ENCODE measurements at places on chromosomes 3 and 15.

DNA sequence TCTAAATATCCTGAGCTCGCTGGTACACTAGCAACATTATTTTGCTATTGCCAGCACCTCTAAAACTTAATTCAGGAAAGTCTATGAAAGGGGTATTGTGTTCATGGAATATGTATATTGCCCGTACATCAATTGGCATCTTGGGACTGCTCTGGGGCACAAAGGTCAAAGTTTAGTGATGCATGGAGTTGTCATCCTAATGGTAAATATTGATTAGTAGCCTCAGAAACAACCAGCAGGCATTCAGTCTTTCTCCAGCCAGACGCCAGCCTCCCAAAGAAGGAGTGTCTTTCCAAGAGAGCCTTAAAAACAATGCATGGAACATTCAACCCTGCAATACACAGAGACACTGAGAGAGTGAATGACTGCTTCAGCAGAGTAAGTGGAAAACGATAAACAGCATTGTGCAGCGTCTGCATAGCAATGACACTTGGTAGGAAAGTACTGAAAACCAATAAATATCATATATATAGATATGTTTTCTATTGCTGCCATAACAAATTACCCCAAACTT lies 377.3 kb downstream of the SHQ1 start:
- no peak for DNase-seq

- no peak for DNase-seq
Measured at GRCh38 chr3:114850898-114851297, 296.2 kb downstream of the ZBTB20 start.

- no peak for DNase-seq
Measured at GRCh38 chr3:174949523-174949922, 90.4 kb downstream of the NAALADL2 start.

- DNase-seq = no peak
Measured at GRCh38 chr3:167785790-167786189, 50.3 kb downstream of the SERPINI1 start.

DNA sequence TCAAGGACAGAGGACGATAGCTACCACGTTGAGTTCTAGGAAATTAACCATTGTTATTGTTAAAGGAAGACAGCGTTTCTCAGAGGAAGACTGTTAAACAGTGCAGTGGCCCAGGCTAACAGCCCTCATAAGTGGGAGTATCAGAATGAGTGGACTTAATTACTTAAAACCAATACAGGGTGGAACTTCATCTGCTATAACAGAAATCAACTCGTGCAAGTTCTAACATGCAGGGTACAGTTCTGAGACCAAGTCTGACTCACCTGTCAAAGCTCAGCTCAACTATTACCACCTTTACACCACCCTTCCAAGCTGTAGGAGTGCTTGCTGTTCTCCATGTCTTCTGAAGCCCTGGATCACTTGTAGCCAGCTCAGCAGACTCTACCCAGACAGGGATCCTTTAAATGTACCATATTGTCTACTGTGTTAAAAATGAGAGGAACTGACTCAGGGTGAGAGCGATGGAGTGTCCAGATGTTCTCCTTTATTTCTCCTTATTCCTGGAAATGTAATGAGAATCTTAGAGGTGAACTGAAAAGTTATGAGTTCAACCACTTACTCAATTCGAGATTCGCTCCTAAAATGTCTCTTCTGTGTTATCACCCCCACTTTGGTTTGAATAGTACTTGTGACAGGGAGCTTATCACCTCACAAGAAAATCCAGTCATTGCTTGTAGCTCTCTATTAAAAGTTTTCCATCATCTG lies 26.5 kb downstream of the CD86 start:
- no peak for DNase-seq

GRCh38 chr3:194888916-194889315 lies 203.2 kb downstream of the FAM43A start:
- DNase-seq = no peak

DNA sequence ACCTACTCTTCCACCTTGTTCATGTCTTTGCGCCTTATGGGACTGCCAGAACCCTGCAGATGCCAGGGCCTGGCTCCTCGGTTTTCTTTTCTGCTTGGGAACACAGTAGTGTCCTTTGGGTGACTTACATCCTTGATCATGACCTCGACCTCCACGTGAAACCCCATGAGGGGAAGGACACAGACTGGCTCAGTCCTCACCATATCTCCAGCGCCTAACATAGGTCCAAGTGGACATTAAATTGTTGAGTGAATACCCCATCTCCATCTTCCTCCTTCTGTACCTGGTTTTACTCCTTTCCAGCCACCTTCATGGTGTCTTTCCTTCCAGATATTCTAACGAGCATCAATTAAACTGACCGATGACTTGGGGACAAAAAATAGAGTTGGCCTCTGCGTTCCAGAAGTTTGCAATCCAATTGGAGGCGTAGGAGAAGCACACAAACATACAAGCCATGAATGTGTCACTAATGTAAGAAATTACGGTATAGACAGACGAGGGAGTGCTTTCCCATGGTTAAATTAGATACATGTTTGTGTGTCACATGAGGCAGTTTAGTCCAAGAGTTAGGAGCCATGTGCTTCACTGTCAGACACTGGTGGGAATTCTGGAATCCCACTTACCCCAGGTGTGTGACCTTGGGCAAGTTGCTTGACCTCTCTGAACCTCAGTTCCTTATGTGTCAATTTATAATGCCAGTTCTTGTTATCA lies 907 bp upstream of the HERC1 start:
- no peak for DNase-seq

DNA sequence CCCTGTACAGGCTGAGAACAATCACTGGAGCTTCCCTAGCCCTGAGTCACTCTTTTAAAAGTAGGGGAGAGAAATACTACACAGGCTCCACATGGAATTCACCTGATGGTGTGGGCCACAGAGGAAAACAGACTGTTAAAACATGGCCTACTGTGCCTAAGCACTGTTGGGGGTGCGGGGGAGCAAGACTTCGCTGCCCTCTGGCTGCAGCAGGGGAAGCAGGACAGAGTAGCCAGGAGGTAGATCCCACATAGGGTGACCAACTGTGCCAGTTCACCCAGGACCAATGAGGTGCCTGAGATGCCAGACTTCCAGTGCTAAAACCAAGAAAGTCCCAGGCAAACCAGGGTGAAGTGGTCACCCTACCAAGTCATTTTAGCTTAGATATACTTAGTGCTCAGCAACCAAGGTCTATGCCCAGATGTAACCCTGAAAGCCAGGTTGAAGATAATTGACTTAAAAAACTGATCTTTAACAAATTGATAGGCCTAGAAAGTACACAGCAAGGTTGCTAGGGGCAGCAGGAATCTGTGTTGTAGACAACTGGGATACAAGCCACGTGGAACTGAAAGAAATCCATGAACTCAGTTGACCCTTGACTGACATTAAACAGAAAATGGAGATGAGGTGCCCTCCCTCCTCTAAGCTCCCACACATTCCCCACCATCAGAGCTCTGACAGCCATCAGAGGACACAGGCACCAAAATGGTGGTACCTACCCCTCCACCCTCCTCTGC lies 344.2 kb upstream of the PPP2R3A start:
- DNase-seq = no peak

DNA sequence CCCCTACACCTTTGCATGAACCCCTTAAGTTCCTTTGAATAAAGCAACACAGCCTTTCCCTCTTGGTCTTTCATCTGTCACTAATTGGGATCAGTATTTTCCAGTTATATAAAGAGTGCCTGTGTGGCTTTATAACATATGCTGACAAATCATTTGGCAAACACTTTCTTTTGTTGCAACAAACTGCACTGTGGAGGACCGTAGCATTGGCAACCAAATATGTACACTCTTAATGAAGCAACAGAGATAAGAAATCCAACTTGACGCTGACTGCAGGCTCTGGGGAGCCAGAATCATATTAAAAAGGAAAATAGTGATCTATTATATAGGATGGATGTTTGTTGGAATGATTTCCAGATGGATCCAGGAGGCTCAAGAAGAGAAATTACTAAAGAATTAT lies 120.1 kb upstream of the PRICKLE2 start:
- no peak for DNase-seq

DNA sequence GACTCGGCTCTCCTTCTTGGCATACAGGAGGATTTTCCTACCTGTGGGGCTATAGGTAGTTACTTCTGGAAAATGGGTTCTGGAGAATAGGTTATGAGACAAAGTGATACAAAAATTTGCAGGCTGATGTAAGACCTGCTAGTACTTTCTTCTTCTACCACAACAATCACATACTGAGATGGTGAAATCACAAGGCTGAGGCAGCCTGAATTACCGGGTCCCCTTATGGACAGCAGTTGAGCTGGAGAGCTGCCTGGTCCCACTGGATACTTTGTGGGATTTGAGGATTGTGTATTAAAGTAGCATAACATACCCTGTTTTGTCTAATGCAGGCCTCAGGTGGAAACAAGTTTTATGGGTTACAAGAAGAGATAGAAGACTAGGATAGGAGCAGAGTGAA lies 86.5 kb upstream of the FAM98B start:
- DNase-seq = no peak

DNA sequence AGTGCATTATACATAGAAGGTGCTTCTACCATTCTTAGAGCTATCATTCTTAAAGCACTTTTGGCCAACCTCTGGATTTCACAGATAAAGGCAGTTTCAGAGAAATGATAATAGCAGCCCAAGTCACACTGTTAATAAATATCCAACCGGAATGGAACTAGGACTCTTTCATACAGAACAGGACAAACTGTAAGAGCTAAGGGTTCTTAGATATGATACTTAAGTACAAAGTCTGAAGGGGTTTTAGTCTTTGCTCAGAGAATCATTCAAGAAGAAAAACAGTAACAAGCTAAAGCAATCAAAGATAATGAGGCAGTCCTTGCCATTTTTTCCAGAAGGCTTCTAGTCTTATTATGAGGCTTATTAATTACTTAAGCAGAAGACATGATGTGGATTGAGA lies 239.0 kb downstream of the ERC2 start:
- no peak for DNase-seq

GRCh38 chr3:23653647-23654525 lies 151.9 kb upstream of the UBE2E1 start:
- no peak for DNase-seq

GRCh38 chr3:130414457-130414856 lies 69.0 kb downstream of the COL6A5 start:
- no peak for DNase-seq

DNA sequence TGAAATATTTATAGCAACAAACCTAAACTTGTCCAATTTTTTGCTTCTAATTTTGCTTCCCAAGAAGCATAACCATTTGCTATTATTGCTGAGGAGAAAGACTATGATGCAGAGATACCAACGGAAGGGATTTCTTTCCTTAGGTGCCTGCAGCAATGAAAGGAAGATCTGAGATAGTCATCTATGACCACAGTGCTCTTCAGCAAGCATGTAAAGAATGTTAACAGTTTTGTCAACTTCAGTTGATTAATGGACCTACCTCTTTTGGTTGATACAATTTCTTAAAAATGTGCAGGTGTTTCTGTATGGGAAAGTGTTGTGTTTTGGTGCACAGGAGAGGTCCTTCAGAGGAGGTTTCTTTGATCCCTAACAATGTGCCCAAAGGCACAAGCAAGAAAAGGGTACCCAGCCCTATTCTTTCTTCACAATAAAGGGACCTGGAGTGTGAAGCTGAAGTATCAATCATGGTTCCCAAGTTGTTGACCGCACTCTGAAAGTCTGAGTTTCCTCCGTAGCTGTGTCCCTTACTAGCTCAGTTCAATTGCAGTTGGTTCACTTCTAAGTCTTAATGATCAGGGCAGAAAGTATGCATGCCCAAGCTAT lies 307.7 kb upstream of the KCNH8 start:
- no peak for DNase-seq

- no peak for DNase-seq
Measured at GRCh38 chr3:46325645-46326300, 28.1 kb upstream of the CCR2 start.

DNA sequence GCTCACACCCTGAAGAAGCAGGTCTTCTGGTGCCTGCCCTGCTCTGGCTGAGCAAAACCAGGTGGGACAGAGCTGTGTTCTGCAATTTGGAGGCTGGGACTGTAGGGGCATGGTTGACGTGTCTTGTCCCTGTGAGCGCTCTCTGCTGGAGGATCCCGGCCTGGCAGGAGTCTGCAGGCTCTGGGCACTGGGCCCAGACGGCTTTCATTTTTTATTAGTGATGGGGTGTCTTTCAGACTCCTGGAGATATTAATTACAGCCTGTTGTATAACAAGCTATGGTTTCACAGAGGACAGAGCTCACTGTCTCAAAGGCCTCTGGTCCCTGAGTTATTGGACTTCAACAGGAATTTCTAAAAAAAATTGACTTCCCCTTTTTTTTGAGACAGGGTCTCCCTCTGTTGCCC lies 29.5 kb upstream of the ZNF710 start:
- DNase-seq = peak; percentile 28

DNA sequence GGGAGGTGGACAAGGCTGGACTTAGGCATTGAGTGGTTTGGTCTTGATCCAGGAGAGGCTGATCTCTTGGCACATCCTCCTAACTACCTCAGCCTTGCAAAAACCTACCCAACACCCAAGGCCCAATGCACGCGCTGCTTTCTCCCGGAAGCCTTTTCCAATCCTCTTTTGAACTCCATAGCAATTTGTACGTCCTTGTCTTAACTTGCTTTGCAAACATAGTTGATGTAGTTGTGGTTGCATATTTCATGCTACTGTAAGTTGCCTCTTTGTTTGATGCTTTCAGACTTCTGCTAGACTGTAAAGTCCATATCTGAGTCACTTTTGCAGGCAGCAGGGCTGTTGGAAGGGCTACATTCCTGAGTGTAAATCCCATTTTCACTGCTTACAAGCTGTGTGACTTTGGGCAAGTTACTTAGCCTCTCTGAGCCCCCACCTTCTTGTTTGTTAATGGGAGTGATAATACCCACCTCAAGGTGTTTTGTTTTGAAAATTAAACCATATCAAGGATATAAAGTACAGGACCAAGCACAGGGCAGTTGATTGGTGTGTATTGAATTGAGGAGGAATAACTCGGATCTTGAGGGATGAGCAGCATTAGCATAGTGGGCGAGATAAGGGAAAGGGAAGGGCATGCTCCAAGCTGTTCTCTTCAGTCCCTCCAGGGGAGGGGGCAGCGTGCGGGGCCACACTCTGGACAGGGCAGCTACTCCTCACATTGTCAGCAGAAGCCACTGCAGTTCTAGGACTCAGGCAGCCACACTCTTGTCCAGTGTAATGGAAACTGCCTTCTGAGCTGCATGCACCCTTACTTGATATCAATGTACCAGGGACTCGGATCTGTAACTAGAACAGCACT lies 28.8 kb downstream of the SIAH2 start:
- DNase-seq = no peak

DNA sequence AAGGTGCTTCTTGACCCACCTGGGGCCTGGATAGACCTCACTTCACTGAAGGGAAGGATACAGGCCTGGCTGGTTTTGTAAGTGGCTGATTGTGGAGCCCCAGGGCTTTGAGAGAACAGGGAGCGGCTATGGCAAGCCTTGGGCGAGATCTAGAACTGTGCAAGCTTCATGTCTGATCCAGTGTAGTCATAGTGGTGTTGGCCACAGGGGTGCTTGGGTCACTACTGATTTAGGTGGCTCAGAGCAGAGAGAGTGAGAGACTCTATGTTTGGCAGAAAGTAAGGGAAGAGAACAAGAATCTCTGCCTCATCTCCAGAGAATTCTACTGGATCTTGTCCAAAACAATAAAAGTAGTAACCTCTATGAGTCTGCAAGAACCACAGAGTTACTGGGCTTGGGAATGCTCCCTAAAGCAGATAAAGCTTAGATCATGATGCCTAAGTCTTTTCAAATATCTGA lies 394.2 kb upstream of the EPHA3 start:
- DNase-seq = no peak

All from stimulated activated CD4-positive, alpha-beta T cell treated with anti-CD3 and anti-CD28 coated beads, Interleukin-12 subunit alpha, Interleukin-12 subunit beta, amount 100 ng/mL, for 4 hours (primary cell).